ENCODE measurements at places on chromosomes 1 and 21.

DNA sequence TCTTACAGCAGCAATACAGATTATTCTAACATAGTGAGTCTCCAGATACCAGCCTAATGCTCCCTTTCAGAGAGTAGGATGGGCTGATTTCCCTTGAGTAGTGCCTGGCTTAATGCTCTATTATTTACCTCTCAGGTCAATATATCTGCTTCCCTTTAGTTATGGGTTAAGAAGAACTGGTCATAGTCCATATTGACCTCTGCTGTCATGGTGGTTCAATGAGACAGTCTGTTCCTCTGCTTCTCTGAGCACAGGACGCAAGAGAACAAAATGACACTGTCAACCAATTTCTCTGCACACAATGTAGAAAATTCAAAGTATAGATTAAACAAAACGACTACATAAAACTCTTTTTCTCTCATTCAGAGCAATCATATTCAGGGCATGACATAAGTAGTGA, 2.9 kb downstream of the MRAP start:
- DNase-seq = no peak

DNA sequence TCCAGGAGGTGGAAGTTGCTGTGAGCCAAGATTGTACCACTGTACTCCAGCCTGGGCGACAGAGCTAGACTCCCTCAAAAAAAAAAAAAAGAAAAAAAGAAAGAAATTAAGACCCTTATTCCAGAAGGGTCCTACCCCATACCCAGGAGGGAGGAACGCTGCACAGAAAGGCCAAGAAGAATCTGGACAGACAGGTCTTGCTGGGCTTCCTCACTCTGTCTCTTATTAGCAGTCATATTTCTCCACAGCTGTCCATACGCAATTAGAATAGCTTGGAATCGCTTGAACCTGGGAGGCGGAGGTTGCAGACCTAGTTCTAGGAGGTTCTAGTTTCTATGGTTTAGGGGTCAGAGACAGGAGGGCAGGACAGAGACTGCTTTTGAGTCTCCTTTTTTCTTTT, 3.2 kb upstream of the PAQR7 start:
- DNase-seq = no peak

DNA sequence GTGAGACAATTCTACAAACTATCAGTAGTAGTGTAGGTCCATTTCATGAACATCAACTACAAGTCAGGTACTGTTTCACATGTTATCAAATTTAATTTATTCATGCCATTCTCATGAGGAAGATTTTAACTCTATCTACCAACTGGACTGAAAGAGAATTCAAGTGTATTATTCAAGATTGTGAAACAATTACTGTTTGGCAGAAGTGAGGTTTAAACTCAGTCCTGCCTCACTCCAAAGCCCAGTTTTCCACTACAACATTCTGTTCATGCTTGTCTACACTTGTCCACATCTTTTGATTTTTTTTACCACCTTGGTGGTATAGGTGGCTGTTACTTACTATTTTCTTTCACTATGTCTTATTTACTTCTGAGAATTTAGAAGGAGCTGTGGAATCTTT, 272.9 kb downstream of the TGFB2 start:
- no peak for DNase-seq

DNA sequence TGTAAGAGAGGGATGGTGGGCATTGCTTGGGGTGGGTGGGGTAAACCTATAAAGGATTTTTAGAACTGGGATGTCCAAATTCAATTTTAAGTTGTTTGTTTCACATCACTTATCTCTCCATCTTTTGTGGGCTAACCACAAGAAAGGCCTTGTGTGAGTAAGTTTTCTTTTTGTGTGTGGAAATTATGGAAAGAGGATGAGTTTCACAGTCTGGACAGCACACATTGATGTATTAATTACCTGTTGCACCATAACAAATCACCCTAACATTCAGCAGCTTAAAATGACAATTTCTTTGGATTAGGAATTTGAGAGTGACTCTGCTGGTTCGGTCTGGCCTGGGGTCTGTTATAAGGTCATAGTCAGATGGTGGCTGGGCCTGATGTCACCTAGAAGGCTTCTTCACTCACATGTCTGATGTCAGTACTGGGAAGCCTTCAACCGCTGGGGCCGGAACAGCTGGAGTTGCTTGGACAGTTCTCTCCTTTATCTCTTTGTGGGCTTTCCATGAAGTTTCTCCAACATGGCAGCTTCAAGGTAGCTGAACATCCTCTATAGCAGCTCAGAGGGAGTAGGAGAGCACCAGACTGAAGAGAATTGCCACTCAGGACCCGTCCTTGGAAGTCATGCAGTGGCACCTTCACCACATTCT, 2.0 kb upstream of the COL9A2 start:
- no peak for DNase-seq

DNA sequence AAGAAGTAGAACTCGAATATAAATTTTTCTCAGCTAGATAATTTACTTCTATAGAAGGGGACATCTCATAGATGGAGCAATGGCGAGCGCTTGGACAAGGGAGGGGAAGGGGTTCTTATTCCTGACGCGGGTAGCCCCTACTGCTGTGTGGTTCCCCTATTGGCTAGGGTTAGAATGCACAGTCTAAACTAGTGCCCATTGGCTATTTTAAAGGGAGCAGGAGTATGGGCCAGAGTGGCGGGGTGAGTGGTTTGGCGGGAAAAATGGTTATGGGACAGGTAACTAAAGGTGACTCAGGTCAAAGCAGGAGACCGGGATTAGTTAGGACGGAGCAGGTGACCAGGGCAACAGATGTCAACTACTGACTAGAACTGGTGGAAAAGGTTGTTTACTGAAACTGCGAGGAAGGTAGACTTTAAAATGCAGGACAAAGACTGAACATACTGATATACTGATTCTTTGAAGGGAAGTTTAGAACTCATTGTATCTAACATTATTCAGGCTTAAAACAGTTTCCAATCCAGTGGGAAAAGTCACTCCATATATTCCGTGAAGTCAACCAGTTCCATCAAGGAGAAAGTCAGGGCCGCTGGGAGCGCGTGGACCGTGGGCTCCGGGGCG, 940 bp upstream of the ATAD3A start:
- peak; percentile 20 for DNase-seq

- no peak for DNase-seq
Measured at GRCh38 chr1:231553320-231553719, 24.9 kb downstream of the TSNAX start.

DNA sequence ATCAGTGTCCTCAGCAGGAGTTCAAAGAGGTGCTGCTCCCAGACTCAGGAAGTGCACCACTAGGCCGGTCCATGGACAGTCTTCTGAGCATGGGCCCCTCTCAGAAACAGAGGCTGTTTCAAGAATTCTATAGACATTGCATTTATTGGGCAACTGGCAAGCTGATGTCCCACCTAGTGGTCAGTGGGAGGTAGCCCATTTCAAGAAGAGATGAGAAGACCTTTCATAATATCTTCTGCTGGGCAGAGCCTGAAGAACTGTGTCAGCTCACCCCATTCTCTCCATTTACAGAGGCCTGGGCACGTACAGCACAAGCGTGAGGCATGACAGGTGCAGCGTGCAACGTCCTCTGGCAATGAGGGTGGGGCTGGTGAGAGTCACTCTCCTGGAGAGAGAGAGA, 216.0 kb downstream of the DYRK1A start:
- DNase-seq = no peak

DNA sequence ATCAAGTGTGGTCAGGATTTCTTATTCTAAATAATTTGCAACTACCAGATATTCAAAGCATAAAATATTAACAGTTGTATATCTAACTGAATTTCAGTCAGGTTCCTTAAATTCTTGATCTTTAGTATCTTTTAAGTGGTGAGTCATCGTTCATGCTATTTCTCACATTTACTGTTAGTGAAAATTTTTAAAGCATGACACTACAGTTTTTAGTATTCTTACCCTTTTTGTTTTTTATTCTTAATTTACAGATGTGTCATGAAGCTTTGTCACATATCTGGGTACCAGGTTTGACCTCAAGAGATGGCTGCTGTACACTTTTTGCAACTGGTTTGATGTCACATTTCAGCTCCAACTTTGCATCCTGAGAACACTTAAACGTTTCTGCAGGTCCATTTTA, 12.7 kb downstream of the AKIRIN1 start:
- no peak for DNase-seq

- DNase-seq = no peak
Measured at GRCh38 chr1:116326486-116326885, 46.6 kb upstream of the ATP1A1 start.

- no peak for DNase-seq
Measured at GRCh38 chr1:3817821-3818597, 21.7 kb upstream of the LRRC47 start.

- no peak for DNase-seq
Measured at GRCh38 chr1:179968994-179969919, 14.6 kb downstream of the CEP350 start.

DNA sequence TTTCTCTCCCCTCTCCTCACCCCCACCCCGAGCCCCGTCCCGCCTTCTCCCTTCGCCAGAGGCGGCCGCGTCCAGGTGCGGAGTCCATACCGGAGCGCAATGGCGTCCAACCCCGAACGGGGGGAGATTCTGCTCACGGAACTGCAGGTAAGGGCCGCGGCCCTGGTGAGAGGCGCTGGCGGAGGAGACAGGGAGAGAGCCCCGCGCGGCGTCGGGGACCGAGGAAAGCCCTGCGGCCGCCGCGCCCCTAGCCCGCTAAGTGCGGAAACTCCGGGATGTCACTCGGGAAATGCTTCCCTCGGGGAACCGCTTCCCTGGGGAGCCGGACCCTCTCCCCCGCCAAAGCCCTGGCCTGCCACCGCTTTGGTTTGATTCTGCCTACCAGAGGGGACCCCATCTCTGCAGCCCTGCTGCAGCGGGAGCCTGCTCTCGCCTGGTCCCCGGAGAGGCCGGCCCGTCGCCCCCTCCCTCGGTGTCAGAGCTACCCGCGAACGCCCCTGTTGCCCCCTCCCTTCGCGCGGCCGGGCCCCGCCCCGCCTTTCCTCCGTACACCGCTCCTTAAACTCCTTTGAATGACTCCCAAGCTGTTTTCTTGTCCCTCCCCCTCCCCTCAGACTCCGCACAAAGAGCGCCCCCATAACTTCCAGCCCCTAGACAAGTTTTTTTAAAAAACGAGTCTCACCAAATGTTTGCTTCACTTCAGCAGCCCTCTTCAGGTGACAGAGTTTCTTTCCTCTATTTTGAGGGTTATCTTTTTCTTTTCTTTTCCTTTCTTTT, 597 bp downstream of the PKN2 start:
- DNase-seq = peak; percentile 73

GRCh38 chr1:110672753-110673108, 2.0 kb downstream of the KCNA3 start:
- no peak for DNase-seq

GRCh38 chr1:46510341-46510997, 20.8 kb downstream of the DMBX1 start:
- peak; percentile 32 for DNase-seq

DNA sequence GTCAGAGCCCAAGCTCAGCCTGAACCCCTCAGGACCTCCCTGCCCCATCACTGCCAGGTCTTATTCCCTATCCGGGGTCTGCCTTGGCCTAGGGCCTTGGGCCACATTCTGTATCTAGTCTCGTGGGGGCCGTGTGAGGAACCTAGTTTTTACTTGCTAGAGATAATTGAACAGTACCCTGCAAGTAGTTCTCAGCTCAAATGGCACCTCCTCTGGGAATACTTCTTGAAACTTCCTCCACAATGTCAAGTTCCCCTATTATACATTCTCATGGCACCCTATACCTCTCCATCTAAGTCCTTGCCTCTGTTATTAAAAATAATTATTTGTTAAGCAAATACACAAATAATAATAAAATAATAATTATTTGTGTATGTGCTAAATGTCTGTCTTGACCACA, 32.9 kb upstream of the CSF1 start:
- DNase-seq = no peak

DNA sequence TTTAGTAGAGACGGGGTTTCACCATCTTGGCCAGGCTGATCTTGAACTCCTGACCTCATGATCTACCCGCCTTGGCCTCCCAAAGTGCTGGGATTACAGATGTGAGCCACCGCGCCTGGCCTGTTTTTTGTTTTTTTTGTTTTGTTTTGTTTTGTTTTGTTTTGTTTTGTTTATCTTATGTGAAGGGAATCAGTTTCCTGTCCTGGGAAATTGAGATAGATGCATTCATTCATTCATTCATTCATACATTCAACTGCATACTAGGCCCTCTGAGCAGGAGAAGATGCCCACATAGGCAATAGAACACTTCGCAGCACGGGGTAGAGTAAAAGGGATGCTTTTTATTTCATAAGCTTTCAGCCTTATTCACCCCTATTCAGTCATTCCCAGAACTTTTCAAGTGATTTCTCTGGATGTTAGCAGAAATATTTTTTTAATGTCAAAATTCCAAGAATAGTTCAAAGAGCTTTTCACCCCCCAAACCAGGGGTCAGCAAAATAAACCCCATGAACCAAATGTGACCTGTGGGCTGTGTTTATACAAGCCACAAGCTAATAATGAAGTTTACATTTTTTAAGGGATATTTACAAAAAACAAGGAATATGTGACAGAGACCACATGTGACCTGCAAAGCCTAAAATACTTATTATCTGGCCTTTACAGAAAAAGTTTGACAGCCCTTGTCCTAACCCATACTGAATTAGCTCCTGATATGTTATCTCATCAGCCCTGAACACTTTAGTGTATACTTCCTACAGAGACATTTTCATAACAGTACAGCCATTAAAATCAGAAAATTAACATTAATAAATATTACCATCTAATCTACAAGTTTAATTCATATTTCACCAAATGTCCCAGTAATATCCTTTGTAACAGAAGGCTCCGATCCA, 127.1 kb downstream of the MAST2 start:
- DNase-seq = no peak

DNA sequence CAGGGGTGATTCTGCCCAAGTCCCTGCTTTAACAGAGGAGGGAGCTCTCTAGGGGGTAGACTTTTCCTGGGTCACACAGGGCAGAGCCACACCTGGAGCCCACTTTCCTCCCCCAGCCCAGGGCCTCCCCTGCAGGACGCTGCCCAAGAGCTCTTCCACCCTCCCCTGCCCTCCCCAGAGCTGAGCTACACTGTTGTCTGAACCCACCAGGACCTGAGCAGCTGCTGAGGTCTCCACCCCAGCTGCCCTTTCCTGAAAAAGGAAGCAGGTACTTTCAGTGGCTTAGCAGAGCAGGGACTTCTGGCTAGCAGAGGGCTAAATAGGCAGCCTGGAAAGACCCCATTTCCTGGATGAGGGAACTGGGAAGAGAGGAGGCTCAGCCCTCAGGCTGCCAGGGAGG, 169.3 kb upstream of the ETV3 start:
- no peak for DNase-seq

Measured in Right ventricle myocardium inferior (tissue), 1 donor.